A549 treated with DMSO at 1 μM for 4 hours (cell line): ENCODE measurements at places on chromosomes 7 and 10. TPM values are rescaled to one million over a fixed set of nuclear protein-coding genes. Genes with fewer than 3 reads are reported as not detected.

CHAT gene
- not detected in 5 replicates for total RNA-seq

OR2A7 gene
- total RNA-seq = not detected in 5 replicates

ADCYAP1R1 gene
- total RNA-seq = 0.02 to 0.13 TPM (median 0.08 TPM) in 5 replicates

STEAP4 gene
- total RNA-seq = 0.01 TPM in 2 of 5 replicates, not detected in the others

DHX32 gene
- 39.7 to 51.2 TPM (median 49.9 TPM) in 5 replicates for total RNA-seq

OR2A12 gene
- total RNA-seq = not detected in 5 replicates

H2BK1 gene
- not detected in 5 replicates for total RNA-seq

OGA gene
- 65.6 to 77.3 TPM (median 66.6 TPM) in 5 replicates for total RNA-seq

C7orf33 gene
- not detected in 5 replicates for total RNA-seq

PLPP4 gene
- 0.13 TPM in 1 of 5 replicates, not detected in the others for total RNA-seq

TFPI2 gene
- total RNA-seq = 265 to 336 TPM (median 271 TPM) in 5 replicates
